Cardiac septum (tissue), 1 donor: ENCODE measurements at places on chromosomes 2 and 18. TPM values are rescaled to one million over a fixed set of nuclear protein-coding genes. Genes with fewer than 3 reads are reported as not detected.

DNA sequence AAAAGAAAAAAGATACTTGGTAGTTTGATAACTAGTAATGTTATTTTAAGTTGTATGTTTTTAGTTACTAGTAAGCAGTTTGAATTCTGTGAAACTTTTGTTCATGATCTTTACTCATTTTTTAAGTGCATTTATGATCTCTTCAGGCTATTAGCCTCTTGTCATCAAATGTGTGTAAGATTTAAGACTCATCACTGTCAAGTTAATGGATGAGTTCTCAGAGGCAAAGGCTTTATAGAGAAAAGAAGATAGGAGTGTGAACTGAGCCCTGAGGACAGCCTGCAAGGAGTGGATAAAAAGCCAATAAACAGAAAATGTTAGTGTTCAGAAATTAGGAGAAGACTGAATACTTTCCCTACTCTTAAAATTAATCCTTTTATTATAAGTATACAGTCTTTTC lies 13.5 kb downstream of the NDUFV2 start:
- DNase-seq: no peak

Gene KIAA2012
- not detected for total RNA-seq

- DNase-seq: no peak
Observed at GRCh38 chr2:37923308-37924055, 1.6 kb upstream of the RMDN2 start.

- DNase-seq: no peak
Observed at GRCh38 chr2:197869501-197870111, 65.2 kb downstream of the PLCL1 start.

DNA sequence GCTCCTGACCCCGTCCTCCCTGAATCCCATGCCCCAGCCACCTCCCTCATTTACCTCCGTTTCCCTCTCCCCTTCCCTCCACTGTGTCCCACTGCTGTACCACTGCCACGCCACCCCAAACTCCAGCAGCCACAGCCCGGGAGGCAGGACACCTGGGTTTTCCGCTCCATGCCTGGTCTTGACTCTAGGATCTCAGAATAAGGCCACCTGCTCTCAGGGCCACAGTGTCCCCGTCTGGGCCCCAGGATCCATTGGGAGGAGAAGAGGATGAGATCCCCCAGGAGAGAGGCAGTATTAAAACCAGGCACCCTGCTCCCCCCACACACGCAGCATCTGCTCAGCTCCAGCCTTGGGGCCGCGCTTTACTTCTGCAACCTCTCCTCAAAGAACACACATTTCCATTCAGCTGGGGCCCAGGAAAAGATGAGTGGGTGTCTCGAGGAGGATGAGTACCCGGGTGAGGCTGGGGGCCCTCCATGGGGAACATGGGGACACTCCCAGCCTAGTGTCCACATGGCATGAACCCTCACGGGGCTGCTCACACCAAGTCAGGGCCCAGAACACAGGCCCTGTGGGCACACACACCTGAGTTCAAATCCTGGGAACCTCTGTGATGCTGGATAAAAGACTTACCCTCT lies 32.8 kb upstream of the TNS1 start:
- no peak for DNase-seq

Gene BCL2L11
- 5.2 TPM for total RNA-seq

DNA sequence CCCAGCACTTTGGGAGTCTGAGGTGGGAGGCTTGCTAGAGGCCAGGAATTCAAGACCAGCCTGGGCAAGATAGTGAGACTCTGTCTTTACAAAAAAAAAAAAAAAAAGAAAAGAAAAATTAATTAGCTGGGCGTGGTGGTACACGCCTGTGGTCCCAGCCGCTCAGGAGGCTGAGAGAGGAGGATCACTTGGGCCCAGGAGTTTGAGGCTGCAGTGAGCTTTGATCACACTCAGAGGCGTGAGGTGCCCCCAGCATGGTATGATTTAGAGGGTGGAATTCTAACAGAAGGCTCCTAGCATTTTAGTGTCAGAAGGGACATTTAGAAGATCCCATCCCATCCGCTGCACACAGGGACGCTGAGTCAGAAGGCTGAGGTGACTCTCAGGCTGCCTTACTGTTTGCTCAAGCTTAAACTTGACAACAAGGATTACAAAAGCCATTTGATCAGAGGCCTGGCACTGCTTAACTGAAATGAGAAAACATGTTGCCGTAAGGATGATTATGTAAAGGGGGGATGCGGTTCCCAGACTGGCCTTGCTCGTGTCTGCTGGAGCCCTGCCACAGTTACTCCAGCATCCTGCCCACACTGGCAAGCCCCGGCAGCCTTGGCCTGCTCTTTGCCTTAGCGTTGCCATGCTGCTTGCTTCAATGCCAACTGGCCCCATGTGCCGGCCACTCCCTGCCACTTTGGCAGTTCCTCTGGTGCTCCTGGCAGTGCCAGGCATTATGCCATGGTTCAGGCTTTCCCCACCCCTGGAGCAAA lies 45.6 kb upstream of the SLC1A4 start:
- DNase-seq: no peak

Gene ITGA4
- total RNA-seq: 3.4 TPM

DNA sequence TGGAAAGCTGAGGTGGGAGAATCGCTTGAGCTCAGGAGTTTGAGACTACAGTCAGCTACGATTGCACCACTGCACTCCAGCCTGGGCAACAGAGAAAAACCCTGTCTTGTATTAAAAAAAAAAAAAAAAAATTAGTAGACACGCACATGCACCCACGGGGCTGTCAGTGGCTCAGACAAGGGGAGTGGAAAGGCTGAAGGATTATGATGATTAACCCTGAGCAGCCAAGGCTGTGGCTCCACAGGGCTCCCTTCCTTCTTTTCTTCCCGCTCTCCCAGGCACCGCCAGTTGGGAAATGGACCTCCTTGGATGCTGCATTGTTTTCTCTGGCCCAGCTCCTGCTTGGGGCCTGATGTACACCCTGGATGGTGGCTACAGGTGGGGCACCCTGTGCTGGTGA lies 49.0 kb upstream of the RAB6C start:
- no peak for DNase-seq

Gene LIPG
- total RNA-seq: 1.7 TPM

DNA sequence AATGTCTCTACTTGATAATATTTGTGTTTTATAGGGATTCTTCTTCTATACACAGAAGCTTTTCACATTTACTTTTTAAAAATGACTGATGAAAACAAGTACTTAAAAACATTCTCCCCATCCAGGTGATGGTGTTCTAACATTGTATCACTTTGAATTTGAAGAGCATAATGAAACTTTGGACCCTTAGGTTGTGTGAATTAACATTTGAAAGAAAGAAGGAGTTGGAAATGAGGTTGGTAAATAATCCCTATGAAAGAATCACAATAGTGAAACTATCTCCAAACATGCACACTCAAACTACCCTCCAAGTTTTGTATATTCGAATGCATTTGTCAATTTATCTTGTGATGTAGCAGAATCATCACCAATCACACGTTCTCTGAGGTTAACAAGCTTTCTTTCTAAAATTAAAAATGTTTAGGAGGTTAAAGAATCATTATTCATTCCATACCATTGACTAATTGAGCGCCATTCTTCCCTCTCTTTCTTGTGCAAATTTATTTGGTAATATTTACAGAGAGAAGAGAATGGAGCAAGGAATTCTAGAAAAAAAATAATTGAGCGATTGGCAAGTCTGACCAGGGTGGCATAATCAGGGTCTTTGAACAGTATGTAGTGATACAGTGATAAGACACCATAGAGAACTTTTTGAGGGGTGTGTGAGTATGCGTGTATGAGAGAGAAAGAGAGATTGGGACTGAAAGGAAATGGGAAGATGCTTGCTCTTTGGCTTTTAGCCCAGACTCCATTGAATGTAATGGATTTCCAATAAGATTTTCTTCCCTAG lies 260.0 kb upstream of the NRXN1 start:
- no peak for DNase-seq

DNA sequence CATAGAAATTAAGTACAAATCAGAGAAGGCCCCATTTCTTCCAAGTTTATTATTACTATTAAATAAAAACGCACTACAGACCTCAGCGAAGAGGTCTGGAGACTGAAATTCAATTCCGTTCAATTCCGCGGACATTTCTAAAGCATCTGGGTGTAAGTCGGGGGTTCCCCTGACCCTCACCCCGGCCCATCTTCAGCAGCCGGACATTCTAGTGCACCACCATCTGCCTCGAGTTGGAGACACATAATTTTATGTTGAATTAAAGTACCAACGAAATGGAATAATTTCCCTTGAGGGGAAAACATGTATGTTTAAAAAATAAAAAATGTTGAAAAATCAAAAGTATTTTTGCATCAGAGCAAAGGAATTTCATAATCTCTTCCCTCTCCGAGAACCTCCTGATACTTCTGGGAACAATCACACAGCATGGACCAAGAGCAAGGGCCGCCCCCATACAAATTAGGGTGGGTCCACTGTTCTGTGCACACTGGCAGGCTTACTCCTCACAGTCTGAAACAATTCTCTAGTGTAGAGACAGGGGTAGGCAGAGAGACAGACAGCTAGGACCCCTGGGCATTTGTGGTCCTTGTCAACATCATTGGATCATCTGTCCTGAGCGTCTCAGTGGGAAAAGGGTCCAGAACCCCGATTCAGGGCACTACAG lies 29.3 kb downstream of the MBP start:
- DNase-seq: no peak

Gene TLX2
- not detected for total RNA-seq

DNA sequence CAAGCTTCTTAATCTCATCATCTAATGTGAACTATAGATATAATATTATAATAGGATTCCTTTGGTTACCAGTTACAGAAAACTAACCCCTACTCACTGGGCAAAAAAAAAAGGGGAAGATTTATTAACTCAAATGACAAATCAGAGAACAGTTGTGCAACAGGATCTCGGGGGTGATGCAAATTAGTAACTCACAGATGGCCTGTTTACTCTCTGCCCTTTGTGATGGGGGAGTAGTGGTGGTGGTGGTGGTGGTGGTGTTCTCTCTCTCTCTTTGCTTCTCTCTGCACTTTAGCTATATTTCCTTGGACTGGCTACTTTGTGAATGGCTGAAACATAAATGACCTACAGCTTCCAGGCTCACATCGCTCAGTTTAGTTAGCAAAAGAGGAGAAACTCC lies 59.0 kb downstream of the TMEM247 start:
- DNase-seq: no peak
